Stimulated activated CD4-positive, alpha-beta T cell treated with anti-CD3 and anti-CD28 coated beads, TNF-alpha, amount 100 ng/mL, for 1 hour (primary cell): ENCODE measurements at places on chromosomes 4 and X.

DNA sequence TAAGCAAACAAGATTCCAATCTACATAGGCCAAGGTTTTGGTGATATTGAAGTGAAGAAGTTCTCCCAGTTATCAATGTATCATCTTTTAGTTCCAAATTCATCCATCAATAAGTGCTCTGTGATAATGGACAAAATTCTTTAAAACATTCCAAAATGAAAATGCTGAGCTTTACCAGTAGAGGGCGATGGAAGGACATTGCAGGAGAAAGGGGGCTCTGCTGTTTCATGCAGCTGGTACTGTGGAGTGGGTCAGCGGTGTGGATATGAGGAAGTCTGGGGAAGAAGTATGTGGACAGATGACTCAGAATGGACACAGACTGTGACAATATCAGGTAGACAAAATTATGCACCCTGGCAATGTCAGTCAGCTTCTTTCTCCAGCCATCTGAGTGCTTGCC lies 46.6 kb upstream of the HS6ST2 start:
- no peak for DNase-seq

- no peak for DNase-seq
Observed at GRCh38 chr4:168667376-168667775, 170.5 kb downstream of the PALLD start.

- no peak for DNase-seq
Observed at GRCh38 chr4:89619206-89619962, 217.6 kb downstream of the SNCA start.

DNA sequence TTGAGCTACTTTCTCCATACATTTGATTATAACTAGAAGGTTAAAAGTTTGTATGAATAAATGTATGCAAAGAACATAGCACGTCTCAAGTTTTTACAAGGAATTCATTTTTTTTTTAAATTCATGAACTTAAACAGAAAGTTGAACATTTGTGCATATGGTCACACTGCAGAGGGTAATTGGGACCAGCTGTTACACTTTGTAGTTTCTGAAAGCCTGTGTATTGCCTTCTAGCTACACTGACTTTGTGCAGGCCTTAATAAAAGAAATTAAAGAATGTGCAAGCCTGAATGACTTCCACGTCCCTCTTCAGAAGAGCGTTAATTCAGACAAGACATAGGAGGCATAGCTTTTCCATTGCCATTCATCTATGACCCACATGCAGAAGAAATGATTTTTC lies 153.1 kb upstream of the PCDH18 start:
- no peak for DNase-seq

GRCh38 chrX:110287605-110288004 lies 30.3 kb downstream of the AMMECR1 start:
- no peak for DNase-seq

GRCh38 chr4:156137679-156138473 lies 184.2 kb upstream of the CTSO start:
- no peak for DNase-seq

- DNase-seq, result no peak
Observed at GRCh38 chrX:21725496-21725895, 32.4 kb downstream of the SMPX start.

DNA sequence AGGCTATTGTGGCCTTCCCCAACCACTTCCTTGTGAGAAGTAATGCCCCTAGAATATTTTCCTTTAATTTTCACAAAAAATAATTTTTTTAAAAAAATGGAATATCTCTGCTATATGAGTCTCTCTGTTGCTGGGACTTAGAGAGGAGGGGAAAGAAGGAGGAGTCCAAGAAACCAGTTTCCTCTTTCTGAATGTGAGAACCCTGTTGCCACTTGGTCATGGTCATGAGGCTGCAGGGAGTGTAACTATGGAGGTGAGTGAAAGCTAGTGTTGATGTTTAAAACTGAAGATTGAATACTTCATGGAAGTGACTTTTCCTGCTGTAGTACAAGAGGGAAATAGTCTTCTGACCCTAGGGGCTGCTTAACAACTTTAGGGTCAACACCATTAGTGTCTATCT lies 20.4 kb downstream of the KIAA1210 start:
- no peak for DNase-seq

DNA sequence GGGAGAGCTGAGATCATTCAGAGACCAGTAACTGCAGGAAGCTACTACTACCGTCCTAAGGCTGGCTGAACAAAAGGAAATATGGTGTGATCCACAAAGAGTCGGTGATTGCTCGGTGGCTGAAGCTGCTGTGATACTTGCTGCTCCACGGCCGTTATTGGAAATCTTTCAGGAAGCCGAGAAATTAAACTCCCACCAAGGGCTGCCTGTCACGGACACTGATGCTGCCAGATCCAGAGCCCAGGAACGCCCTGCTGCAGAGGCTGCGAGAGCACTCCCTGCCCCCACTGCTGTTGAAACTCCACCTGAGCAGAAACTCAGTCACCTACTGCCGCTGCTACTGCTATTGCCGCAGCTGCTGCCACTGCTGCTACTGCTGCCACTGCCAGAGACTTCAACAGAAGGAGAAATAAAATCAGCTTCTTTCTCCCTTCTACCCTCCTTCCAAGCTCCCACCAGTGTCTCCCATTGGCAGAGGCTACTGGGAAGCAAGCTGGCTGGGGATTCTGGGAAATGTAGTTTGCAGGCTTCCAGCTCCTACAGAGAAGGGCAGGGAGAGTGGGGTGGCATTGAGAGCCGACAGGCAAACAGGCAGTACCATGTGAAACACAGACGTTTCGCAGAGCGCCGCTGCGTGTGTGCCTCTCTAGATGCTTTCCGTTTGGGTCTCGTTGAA lies 126.0 kb upstream of the ENPP6 start:
- no peak for DNase-seq
